D341Med (cell line): ENCODE measurements at places on chromosomes 6 and 20.

DNA sequence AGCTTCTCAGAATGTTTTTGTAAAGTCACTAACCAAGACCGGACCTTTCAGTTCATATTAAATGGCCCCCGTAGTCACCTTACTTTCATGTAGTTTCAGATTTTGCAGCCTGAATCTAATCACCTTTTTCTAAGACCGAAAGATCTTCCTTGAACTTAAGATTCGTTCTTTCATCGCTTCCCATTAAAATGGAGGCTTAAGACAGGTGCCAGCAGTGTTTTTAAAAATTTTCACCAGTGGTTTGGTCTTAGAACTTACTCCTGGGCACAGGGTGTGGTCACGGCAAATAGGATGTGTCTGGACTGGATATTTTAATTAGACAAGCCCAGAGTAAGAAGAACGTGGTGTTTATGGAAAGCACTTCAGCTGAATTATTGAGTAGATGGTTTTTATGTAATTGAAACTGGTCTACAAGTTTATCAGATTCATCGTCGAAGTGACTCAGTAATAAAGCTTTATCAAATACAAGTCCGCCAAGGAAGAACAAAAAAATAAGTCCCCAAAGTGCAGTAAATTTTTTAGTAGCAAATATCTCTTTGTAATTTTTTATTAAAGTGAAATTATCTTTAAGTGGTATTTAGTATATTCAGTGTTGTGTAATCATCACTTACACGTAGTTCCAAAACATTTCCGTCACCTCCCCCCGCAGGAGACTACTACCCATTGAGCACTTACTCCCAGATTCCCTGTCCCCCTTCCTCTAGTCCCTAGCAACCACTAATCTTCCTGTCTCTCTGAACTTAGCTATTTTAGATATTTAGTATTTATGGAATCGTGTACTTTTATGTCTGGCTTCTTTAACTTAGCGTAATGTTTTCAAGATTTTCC, 868 bp downstream of the SRSF3 start:
- no peak for DNase-seq

DNA sequence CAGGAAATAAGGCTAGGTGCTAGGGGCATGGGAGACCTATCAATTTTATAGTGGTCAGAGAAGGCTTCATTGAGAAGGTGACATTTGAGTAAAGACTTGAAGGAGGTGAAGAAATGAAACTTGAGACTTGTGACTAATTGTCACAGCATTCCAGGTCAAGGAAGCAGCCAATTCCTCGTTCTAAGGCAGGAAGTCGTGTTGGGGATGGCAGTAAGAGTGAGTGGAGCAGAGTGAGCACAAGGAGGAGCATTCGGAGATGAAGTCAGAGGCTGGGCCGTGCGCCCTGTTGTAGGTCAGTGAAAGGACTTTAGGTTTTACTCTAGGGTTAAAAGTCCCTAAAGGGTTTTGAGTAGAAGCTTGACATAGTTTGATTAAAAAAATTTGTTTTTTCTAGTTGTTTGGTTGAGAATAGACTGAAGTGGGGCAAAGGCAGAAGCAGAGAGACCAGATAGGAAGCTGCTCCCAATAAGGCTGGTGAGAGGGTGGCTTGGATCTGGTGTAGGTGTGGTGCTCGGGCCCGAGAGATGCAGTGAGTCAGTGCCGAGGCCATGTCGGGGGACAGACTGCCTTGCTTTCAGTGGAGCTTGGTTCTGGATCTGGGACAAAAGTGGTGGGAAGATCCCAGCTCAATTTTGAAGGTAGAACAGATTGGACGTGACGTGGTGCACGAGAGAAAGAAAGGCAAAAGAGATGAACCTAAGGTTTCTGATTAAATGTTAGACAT, 2.6 kb upstream of the RSPH3 start:
- DNase-seq: no peak

- DNase-seq: no peak
Measured at GRCh38 chr6:13427801-13428582, 59.4 kb downstream of the GFOD1 start.

GRCh38 chr6:109821428-109821827, 130.3 kb downstream of the FIG4 start:
- no peak for DNase-seq
